ENCODE measurements at places on chromosomes 13 and 19.

DNA sequence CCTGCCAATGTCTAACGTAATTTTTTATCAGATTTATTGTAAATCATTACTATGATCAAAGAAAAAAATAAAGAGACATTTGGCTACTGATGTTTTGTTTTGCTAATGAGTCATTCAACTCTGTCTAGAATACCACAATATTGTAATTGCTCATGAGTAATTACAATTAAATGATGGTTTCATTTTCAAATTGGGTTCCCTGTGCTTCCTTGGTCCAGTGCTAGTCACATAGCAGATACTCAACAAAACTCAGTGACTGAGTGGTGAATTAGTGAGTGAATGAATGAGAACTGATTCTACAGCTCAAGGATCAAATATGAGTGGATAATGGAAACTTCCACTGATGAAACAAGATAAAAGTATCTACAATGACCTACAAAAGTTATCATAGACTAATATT lies 304.7 kb downstream of the POU4F1 start:
- no peak for DNase-seq

- DNase-seq: no peak
Observed at GRCh38 chr13:111658145-111659100, 338.0 kb downstream of the TEX29 start.

- no peak for DNase-seq
Observed at GRCh38 chr13:33284916-33285315, 639 bp downstream of the STARD13 start.

DNA sequence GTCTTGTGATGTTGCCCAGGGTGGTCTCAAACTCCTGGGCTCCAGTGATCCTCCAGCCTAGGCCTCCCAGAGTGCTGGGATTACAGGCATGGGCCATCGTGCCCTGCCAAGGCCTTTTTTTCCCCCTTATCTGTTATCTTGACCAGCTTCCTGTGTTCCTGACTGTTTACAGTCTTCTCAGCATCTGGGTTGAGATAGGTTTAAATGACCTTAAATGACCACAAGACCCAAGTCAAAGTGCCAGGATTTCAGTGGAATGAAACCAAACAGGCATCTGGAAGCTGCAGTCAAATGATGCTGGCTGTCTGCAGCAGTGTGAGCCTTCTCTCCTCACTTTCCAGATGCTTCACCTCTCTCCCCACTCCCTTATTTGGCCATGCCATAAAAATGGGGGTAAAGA lies 114.2 kb upstream of the CLDN10 start:
- DNase-seq: no peak

- no peak for DNase-seq
Observed at GRCh38 chr13:91894316-91894715, 495.9 kb downstream of the GPC5 start.

GRCh38 chr19:39970675-39971379 lies at the start of gene PSMC4:
Gene PSMC4 (plus strand): TSS chr19:39971165. CDS start chr19:39971203, 38 bp downstream.
- peak; percentile 96 for DNase-seq

DNA sequence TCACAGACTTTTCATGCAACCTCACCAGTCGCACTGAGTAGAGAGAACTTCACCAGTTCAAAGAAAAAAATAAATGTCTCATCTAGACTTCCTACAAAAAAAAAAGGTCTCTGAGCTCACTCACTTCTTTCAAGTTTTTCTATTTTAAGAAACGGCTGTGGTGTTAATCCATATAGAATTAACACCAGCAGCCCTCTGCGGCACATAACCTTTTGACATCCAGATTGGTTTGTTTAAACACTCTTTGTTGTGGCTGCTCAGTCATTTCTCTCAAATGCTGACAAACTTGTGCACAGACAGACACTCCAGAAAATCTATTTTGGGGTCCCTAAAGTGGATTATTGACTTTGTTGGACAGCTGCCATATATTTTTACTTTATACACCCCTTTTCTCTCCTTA lies 874.9 kb downstream of the EFNB2 start:
- no peak for DNase-seq

DNA sequence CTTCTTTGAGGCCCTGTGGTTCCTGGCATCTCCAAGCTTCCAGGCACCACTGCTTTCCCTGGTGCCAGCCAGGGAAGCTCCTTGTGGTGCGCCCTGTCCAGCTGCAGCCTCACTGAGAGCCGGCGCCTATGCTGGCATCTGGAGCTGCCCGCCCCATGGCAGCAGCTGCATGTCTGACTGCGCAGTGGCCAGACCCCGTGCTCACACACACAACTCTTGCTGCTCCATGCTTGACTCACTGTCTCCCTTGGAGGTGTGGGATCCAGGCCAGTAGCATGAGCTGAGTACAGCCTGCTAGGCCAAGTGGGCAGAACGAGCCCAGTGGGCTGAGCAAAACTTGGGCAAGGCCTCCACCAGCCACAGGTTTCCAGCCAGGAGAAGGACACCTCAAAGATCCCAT lies 11.5 kb upstream of the SUPT20H start:
- DNase-seq: no peak

DNA sequence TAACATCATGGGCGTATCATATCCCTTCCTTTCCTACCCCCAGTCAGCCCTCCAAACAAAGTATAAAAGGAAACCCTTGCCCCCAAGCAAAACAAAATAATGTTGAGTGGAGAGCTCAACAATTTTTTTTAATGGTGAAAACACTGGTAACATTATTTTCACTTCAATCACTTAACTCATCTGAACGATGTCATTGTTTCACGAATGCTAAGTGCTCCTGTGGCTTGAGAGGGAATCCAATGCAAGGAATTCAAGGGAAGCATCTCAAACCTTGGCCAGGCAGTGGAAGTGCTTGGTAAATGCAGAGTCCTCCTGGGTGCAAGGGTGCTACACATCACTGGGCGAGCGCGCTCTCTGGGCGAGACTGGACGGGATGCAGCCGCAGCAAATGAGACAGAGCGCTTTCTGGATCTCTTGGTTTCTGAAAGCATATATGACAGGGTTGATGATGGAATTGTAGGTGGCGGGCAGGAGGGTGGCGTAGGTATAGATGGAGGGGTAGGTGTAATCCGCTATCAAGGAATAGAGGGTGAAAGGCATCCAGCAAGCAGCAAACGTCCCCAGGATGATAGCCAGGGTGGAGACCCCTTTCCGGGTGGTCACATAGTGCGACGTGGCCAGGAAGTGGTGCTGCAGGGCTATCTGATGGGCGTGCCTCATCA lies 2.0 kb downstream of the GPR12 start:
- no peak for DNase-seq

GRCh38 chr19:37251308-37252229 lies 33.6 kb downstream of the ZNF383 start:
- peak; percentile 3 for DNase-seq

- no peak for DNase-seq
Observed at GRCh38 chr19:3186160-3186688, 494 bp downstream of the NCLN start.

DNA sequence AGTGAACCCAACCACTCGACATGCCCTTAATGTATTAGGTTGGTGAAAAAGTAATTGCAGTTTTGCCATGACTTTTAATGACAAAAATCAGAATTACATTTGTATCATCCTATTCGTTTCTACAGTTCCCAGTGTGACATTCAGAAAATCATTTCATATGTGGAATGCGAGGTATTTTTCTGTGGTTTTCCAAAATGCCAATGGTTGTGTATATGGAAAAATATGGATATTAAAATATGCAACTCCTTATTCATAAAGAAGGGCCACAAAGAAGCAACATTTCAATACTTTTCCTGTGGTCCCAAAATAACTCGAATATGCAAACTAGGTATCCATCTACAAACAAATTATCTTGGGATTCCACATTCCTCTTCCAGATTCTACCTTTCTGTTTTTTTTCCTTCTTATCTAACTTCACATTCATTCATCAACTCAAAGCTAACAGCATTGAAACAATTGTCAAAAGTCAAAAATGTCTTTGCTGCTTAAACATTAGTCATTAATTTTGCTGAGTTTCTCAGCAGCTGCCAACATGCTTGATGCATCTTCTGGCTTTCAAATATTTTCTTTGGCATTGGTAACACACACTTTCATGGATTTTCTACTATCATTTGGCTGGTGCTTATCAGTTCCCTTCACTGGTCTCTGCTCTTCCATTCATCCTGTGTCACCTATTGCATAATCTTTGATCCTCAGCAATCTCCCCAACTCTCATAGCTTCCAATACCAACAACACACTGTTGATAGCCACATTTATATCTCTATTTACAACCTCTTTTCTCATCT lies 1445.4 kb downstream of the EFNB2 start:
- no peak for DNase-seq

DNA sequence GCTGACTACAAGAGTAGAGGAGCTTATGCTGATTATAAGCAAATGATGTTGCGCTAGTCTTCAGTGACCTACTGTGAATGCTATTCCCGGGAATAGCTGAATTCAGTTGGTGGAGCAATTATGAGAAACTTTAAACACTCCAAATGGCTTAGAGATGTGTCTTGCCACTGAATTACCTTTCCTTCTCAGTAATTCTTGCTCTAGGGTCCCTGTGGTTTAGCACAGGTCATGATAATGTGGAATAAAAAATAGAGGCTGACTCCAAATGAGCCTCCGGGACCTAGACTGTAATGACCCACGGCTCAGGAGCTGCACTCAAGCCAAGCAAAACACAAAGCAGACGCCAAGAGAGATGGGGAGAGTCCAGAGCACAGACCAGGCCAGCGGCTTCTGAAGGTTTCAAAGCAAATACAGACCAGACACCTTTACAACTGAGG lies 124.7 kb downstream of the RGCC start:
- no peak for DNase-seq

GRCh38 chr13:97946951-97947588 lies 6.4 kb upstream of the IPO5 start:
- no peak for DNase-seq

GRCh38 chr13:73940098-73940497 lies 194.1 kb downstream of the KLF12 start:
- no peak for DNase-seq

GRCh38 chr13:31627097-31627845 lies 112.1 kb upstream of the RXFP2 start:
- no peak for DNase-seq

DNA sequence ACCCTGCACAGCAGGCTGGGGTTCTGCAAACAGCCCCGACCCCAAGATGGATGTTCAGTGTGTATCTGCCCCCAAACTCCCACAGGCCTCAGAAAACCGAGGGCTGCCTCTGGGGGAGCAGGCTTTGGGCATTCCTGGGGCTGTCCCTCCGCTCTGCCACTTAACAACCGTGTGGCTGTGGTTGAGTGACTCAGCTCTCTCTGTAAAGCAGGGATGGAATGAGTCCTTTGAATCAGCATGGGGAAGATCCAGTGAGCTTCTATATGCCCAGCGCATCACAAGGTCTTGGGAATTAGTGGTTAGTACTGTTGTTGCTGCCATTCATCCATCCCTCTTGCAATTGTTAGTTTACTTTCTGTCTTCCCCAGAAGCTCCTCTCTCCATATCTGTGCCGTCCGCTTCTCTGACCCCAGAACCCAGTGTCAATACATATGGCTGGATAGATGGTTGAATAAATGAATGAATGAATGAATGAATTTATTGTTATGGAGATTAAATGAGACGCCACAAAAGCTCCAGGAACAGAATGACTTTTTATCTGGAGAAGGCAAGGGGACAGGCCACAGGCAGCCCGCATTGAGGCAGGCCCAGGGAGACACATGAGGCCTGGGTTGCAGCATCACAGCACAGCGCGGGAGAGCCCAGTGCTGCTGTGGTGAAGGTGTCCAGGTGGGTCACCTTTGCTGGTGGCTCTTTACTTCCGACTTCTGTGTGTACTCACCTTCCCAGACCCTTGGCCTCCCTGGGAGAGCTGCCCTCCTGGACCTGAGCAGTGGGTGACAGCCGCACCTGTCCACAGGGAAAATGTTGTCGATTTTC lies 89.2 kb downstream of the RGCC start:
- DNase-seq: no peak

DNA sequence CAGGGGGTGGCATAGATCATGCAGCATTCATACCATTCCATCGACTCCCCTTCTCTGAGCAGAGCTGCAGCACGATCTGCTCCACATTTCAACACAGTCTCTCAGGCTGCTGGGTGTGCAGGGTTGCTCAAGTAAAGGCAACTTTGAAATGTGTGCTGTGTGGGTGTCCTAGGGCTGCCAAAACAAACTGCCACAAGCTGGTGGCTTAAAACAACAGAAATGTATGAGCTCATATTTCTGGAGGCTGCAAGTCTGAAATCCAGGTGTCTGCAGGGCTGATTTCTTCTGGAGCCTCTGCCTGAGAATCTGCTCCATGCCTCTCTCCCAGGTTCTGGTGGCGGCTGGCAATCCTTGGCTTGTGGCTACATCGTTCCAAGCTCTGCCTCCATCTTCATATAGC lies 63.7 kb upstream of the WDFY2 start:
- no peak for DNase-seq

GRCh38 chr19:18798384-18799352 lies 7.6 kb upstream of the COMP start:
- no peak for DNase-seq

GRCh38 chr13:53010374-53011105 lies 18.1 kb upstream of the OLFM4 start:
- DNase-seq: no peak

DNA sequence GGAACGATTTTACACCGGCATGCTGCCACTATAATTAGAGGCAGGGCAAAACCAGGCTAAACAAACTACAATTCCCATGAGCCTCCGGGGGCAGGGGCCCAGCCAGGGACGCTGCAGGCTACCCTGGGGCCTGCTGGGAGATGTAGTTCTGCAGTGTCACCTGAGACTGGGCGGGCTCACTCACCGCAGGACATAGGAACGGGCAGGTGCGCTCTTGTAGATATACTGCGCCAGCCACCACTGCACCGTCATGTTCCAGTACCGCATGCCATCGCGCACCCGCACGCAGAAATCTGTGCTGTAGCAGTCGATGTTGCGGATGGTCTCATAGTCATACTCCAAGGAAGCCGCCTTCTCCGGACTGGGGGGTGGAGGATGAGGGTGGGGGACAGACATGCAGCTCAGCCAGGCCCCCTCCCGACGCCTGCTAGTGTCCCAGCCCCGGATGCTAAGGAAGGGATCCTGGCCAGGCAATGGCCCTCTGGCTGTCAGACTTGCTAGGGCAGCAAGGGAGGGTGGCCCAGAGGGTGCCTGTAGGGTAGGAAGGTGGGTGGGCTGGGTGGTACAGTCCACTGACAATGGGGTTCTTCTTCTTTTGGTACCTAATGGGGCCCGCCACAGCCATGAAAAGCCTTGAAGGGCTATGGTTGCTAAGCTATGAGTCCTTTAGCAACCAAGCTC lies 5.8 kb upstream of the TMC4 start:
- DNase-seq: no peak

GRCh38 chr13:27104606-27105005 lies 67.0 kb downstream of the USP12 start:
- DNase-seq: no peak

All from stimulated activated CD4-positive, alpha-beta T cell treated with anti-CD3 and anti-CD28 coated beads, Interleukin-15, amount 100 ng/mL, for 48 hours (primary cell).